Stimulated activated CD4-positive, alpha-beta T cell treated with anti-CD3 and anti-CD28 coated beads, Interleukin-1b, Interleukin-23, amount 100 ng/mL, for 1 hour (primary cell): ENCODE measurements at places on chromosomes 16 and 17.

GRCh38 chr16:89922884-89923639 is at the start of gene TUBB3:
Gene TUBB3, plus strand, starts transcription at chr16:89923342. Its CDS starts 60 bp downstream, at chr16:89923402.
- DNase-seq: no peak

- DNase-seq: no peak
These were observed 43.5 kb downstream of the PLXDC1 start for GRCh38 chr17:39107973-39108372.

GRCh38 chr16:82834151-82834815 is 207.5 kb downstream of the CDH13 start:
- no peak for DNase-seq

GRCh38 chr16:11094075-11094856 is 149.9 kb downstream of the CLEC16A start:
- DNase-seq: no peak

GRCh38 chr16:26569793-26570192 is 496.9 kb upstream of the C16orf82 start:
- DNase-seq: no peak

DNA sequence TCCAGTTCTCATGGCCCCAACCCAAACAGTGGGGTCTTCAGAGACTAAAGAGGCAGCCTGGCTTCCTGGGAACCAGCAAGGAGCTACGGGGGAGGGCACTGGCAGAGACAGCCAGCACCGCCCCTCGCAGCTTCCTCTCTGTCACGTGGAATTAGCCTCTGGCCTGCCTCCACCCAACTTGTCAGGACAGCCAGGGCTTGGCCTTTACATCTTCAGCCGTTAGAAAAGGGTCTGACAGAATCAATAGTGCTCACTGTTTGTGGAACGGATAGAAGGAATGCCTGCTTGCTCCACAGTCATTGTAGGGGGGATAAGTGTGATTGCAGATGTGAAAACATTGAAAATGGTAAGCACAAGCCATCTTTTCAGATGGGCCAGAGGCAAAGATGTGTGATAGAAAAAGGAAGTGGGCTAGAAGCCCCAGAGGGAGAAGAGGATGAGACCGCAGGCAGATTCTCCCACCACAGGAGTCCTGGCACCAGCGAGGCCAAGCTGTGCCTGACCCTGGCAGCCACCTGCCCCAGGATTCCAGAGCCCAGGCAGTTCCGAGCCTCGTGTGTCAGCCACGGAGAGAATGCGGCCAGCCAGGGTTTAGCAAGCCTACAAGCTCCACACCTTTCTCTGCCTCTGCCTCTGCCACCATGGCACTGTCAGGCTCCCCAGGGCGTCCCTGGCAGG is 18.6 kb downstream of the GRIN2C start:
- no peak for DNase-seq

- no peak for DNase-seq
These were observed 4.8 kb downstream of the RPA1 start for GRCh38 chr17:1834380-1835149.

DNA sequence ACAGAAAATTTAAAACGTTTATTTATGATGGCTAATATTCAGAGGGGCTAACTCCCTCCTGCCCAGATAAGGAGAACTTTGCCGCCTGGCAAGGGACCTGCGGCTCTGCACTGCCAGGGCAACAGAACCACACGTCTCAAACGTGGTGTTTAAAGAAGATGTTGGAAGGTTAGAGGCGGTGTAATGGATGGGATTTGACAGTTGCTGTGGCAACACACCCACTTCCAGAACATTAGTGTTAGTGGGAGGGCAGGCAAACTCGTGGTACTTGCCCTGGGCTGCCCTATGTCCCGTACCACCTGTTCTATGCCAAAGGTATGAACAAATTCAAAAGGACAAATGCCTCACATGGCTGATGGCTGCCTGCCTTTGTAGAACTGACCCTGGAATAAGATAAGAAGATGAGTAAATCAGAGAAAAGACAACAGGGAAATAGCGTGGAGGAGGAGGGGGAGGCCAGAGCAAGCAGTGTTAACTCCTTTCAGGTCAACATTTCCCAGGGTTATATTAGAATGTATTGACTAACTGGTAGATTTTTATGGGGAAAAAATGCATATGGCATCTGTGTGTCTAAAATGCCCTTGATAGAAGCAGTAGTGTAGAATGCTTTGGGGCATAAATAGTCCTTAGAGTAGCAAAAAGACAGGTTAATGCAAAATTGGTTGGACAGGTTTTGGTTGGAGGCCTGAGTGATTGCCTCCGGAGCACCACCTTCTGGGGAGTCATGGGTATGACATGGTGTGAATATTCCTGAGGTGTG is 30.8 kb downstream of the HLF start:
- peak; percentile 22 for DNase-seq

- no peak for DNase-seq
These were observed 46.2 kb downstream of the HSD17B2 start for GRCh38 chr16:82081264-82081663.

DNA sequence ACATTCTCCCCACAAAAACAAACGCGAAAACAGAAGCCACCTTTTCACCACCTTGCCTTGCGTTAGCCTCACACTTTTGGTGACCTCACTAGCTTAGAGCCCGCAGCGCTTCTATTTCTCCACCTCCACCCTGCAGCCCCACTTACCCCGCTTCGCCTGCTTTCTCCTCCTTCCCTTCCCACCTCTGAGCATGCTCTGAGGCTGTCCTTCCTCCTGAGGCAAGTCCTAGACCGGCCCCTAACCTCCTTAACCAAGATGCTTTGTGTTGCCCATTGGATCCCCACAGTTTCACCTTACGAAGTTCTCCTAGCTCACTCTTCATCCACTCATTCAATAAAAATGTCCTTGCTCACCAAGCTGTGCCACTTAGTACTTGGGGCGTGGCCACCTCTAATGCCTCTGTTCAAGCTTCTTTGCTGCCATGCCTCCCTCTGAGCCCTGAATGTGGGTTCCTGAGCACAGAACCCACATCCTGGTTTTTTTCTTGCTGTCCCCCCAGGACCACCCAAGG is 1.3 kb downstream of the GNGT2 start:
- no peak for DNase-seq

- DNase-seq: no peak
These were observed 1.6 kb upstream of the KREMEN2 start for GRCh38 chr16:2962334-2963073.

DNA sequence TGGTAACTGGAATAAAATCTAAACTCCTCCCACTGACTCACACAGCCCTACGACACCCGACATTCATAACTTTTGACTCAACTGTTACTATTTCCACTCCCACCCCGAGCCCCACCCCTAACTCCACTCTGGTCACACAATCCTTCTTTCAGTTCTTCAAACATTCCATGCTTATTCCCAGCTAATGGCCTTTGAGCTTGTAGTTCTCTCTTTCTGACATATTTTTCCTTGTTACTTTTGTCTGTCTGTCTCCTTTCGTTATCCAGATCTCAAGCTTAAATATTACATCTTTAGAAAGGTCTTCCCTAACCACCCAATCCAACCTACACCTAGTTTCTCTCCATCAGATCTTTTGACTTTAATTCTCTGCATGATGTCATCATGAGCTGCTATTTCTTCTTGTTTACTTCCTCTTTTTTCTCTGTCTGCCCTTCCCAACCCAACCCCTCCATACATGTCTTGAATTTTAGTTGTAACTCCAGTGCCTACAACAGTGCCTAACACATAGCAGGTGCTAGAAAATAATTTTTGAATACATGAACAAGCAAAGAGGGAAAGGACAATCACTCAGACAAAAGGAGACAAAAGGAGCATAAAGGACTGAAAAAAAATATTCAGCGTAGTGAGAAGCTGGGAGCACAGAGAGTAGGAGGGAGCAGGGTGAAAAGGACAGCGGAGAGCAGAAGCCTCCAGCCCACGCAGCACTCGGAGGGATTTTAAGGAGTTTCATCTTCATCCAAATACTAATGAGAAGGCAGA is 65.2 kb upstream of the SMIM36 start:
- DNase-seq: no peak

DNA sequence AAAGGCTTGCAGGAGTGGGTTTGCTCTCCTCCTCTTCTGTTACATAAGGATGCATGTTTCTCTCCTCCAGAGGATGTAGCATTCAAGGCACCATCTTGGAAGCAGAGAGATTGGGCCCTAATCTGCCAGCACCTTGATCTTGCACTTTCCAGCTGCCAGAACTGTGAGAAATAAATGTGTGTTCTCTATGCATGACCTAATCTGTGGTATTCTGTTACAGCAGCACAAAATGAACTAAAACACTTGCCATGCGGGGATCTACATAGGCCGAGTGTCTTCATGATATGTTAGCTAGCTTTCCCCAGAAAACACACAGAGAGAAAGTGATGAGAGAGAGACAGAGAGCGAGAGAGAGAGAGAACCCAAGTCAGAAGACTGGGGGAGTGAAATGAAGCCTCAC is 273.5 kb downstream of the UTP18 start:
- no peak for DNase-seq

GRCh38 chr16:12975766-12976165 is 74.4 kb downstream of the SHISA9 start:
- no peak for DNase-seq

- DNase-seq: no peak
These were observed 3.9 kb downstream of the UMOD start for GRCh38 chr16:20348365-20349185.

DNA sequence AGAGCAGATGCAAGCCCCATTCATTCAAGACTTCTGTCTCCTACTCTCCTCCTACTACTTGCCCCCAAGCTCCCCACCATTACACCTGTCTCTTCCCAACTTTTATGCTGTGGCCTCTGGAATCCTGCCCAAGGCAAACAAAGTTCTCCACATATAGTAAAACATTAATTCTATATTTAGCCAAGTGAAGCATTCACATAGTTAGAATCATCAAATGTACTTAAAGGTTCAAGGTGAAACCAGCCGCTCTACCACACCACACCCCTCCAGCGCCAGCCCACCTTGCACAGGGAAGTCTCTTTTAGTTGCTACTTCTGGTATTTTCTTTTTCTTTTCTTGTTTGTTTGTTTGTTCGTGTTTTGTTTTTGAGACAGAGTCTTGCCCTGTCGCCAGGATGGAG is 25.4 kb upstream of the GUCY2D start:
- DNase-seq: no peak

GRCh38 chr16:23125277-23125676 is 24.0 kb downstream of the USP31 start:
- DNase-seq: no peak

GRCh38 chr16:66366433-66367299 is at the start of gene CDH5:
Gene CDH5, plus strand, starts transcription at chr16:66366691. Its CDS starts 12,647 bp downstream, at chr16:66379338.
- DNase-seq: no peak

DNA sequence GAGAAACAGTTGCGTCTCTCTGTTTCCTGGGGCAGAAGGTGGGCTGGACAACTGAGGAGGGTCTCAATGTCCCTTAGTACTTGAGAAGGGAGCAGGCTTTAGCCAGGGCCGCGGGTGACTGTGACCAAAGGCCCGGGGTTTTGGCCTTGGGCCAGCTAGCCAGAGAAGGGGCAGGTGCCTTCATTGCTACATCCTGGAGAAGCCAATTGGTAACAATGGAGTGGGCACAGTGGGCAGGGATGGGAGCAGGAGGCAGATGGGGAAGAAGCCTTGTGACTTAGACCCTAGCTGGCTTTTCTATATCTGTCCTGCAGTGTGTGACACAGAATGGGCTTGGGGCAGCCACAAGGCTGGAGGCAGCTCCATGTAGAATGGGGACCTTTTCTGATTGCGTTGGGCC is 46.0 kb downstream of the CLEC16A start:
- DNase-seq: no peak

- no peak for DNase-seq
These were observed 79.7 kb downstream of the CYLD start for GRCh38 chr16:50821586-50821985.

- DNase-seq: no peak
These were observed 9.2 kb downstream of the TANC2 start for GRCh38 chr17:62975206-62975605.

DNA sequence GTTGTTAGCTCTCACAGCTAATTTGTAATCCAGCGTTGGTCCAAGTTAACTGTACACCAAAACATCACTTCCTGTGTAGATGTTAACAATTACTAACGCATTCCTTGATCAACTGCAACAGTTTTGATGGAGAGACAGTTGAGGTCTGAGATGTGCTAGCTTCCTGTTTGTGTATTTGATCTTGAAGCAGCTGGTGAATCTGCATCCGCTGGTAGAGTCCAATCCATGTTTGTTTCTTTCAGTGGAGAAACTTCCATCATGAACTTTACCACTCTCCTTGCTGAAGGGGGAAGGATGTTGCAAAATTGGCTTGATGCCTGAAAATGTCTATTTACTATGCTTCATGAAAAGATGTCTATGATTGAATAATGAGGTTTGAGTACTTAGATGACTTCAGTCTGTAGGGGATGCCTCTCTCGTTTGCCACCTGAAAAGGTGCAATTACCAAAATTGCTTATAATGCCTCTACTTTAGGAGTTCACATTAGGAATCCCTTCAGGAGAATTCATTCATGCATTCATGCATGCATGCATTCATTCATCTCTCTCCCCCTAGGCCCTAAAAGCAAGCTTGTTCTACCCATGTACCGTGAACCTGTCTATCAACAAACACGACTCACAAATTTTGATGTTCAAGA is 39.6 kb upstream of the ZKSCAN2 start:
- DNase-seq: no peak

DNA sequence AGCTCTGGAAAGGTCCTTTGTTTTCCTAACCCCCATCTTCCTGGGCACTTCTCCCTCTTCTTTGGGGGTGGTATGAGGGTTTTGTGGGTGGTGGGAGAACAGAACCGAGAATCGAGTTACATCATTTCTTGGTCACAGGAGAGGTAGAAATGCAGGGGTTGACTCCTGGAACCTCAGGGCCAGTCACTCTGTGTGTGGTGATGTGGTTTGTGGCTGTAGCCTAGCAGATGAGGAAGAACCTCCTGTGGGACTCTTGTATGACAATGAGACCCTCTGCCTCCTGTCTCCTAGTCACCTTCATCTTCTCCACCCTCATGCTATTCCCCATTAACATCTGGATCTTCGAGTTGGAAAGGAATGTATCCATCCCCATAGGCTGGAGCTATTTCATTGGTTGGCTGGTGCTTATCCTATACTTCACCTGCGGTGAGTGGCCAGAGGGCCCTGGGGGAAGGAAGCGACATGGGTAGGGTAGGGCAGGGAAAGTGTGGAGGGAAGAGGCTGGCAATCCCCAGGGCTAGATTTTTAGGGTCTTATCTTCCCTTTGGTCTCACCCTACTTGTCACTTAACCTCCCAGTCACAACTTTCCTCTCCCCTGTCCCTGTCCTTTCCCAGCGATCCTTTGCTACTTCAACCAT is 5.5 kb downstream of the ODF4 start:
- no peak for DNase-seq

DNA sequence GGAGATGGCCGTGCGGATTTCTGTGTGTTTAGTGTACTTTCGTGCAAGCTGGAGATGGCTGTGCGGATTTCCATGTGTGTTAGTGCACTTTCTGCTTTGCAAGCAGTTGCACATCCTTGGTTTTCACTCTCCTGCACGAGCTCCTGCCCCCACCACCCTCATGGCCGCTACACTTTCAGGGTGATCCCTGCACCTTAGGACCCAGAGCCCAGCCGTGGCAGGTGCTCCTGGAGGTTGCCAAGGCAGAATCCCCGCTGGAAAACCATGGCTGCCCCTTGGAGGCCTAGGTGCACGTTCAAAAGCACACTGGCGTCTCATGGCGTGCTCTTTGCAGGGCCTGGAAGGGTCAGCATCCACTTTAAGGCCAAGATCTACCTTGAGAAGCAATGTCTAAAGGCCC is 311.0 kb upstream of the TNRC6C start:
- no peak for DNase-seq
